CD8-positive, alpha-beta T cell (primary cell): ENCODE measurements at places on chromosomes 1 and 21. TPM values are rescaled to one million over a fixed set of nuclear protein-coding genes. Genes with fewer than 3 reads are reported as not detected.

The CLIC6 gene
- total RNA-seq: 0.16 TPM

The ODR4 gene
- total RNA-seq: 28.7 TPM

The NCAM2 gene
- total RNA-seq: not detected

The LRRC38 gene
- total RNA-seq: not detected

The CLDN17 gene
- not detected for total RNA-seq
